ENCODE measurements at places on chromosomes 5 and 9.

DNA sequence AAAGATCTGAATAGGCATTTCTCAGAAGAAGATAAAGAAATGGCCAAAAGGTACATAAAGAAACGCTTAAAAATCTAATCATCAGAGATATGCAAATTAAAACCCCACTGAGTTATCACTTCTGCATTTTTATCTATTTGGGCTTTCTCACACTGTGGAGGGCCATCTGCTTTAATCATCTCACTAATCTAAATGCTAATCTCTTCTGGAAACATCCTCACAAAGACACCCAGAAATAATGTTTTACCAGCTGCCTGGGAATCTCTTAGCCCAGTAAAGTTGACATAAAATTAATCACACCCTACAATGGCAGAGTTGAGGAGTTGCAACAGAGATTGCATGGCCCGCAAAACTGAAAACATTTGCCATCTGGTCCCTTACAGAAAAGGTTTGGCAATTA lies 407.9 kb upstream of the CYLC2 start:
- no peak for DNase-seq

DNA sequence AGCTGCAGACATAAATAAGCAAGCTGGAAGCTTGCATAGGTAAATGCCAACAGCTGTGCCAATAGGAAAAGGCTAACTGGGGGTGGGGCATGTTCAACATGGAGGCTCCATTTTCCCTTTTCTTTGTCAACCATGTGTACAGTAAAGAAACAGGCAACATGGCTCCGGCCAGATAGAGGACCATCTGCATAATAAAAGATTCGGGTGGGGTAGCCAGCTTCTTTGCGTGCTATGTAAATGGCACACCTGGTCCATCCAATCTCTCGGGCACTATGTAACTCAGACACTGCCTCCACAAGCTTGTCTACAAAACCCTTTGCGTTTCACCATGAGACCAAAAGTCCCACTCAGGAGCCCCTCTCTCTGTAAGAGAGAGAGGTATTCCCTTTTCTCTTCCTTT lies 41.7 kb upstream of the DENND4C start:
- DNase-seq: no peak

DNA sequence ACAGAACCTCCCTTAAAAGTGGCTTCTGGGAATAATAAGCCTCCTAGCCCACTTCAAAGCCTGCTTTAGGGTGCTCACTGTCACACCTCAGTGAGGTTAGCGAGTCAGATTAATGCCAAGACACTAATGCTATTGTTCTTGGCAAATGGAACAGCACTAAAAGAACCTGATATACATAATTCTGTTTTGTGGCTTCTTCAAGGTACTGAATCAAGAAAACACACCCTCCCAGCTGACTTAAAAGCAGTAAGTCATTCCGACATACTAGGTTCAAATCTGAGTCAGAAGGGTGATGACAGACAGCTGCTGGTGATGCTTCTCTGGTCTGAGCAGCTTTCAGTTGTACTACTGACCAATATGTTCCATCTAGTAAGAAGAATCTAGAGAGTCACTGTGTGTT lies 121.6 kb downstream of the OXCT1 start:
- no peak for DNase-seq

DNA sequence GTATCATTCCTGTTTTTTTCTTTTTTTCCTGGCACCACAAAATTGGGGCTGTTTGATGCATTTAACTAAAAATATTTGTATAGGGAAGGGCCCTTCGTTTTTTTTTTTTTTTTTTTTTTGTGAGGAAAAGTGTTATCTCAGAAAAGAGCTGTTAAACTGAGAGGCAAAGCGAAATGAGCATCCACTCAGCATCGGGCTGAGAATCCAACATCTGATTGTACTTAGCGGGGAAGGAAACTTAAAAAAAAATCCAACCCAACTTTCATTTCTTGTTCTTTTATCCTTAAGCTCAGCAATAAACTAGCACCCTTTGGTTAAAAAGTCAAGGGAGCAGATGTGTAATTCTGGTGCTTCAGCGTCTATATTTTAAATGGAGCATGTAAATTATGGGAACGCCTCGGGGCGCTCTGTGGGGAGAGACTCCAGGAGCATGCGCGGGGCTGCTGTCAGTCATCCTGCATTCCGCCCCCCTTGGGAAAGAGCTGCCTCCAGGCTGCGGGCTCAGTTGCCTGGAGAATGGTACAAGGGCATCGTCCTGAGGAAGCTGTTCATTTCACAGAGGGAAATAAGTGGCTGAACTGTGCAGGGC lies 33.3 kb downstream of the DMRT2 start:
- no peak for DNase-seq

- DNase-seq: no peak
These were observed 21.3 kb downstream of the STXBP1 start for GRCh38 chr9:127633216-127633862.

DNA sequence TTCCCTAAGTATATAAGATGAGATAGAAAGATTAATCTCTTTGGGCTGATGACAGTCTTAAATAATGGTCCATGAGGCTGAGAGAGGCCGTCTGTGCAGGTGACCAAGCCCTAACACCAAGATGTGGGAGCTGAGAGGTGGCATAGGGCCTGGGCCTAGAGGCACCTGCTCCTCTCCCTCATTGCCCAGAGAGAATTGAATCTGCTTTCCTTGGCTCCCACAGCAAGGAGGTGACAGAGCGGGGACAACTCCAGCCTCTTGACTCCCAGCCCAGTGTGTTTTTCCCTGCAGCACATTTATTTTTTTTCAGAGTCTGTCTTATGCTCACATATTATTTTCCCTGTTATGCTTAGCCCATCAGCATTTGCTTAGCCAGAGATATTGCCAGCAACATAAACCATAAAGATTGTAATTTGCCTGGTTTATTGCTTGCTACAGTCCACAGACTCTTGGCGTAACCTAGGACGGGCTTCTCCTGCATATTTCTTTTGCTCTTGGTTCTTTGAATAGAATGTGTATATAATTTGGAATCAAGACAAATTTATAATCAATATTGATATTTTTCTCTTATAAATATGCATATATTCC lies 105.6 kb downstream of the NTRK2 start:
- DNase-seq: no peak

DNA sequence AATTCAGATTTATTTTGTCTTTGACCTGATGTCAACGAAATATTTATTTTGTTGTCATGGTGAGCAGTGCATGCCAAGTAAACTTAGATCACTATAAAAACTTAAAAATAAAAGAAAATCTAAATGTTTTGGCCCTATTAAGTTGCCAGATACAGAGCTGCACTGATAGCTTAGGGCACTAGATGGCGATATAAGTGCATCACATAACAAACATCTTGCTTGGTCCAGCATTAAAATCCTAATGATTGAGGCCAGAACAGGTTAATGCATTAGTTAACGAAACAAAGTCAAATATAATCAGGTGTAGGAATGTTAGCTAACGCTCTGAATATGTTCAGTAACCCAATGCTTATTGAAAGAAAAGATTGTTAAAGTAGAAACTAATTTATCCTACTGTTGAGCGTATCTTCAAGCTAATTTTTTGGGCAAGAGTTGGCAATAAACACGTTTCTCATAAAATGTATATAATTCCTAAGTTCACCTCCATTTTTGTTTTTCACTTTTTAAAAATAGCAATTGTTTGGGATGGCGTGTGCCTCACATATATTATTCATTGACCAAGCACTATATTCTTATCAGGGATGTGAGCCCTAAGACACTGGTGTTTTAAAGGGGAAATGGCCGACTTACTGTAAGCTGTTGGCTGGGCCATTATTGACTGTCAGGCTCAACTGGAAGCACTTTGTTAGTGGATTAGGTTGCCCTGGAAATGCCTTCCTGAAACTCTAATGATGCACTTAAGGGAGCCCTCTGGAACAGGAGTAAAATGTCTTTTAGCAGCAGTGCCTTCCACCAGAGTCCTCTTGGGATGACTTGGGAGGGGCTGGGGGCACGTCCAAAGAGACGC lies 33.3 kb downstream of the KCTD16 start:
- DNase-seq: no peak

- no peak for DNase-seq
These were observed 27.6 kb upstream of the NUDT12 start for GRCh38 chr5:103590221-103590620.

- no peak for DNase-seq
These were observed 12.1 kb downstream of the JAK2 start for GRCh38 chr9:4997196-4997595.

DNA sequence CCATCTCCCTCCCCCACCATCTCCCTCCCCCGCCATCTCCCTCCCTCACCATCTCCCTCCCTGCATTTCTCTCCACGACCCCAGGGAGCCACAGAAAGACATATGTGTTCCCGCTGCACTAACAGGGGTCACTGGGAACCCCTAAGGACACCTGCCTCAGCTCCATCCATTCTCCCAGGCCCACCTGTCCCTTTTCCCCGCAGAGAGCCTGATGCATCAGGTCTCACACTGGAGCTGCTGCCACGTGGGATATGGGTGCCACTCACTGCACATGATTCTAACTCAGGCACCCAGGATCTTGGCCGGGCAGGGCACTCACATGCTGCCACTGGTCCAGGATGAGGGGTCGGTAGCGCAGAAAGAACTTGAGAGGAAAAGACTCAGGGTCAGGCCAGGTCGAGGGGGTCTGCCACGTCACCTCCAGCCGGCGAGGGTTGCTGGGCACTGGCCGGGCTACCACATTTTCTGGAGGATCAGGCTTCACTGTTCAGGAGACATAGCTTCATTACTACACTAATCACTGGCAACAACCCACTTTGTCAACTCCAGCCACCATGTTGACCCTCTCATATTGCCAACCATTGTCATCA lies 33.2 kb upstream of the ENHO start:
- no peak for DNase-seq

DNA sequence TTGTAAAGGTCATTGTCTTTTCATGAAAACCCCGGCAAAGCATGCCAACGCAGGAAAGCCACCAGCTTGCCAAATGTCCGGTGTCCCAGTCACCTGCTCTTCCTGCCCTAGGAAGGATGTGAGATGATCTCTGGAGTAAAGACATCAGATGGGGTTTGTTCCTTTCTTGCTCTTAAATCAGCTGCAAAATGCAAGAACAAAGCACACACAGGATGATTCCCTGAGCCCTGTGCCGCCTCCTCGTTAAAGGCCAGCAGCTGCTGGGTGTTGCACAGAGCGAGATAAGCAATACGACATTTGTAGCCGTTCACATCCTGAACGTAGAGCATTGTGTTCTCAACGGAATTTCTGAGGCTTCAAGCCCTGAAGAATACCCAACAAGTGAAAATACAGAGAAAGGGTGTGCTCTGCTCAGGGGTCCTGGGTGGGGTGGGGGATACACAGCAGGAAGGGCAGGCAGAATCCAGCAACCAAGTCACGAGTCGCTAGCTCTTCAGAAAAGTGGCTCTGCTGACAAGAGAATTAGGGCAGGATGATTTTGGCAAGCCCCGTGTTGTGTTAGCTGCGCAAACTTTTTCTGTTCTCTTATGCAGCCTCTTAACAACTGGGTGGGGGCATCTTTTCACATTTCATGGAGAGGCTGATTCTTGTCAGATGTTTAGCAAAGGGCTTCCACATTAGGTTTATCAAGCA lies 229.2 kb upstream of the MAP3K1 start:
- DNase-seq: no peak

GRCh38 chr9:114790521-114790920 lies 15.3 kb downstream of the TNFSF15 start:
- DNase-seq: no peak

DNA sequence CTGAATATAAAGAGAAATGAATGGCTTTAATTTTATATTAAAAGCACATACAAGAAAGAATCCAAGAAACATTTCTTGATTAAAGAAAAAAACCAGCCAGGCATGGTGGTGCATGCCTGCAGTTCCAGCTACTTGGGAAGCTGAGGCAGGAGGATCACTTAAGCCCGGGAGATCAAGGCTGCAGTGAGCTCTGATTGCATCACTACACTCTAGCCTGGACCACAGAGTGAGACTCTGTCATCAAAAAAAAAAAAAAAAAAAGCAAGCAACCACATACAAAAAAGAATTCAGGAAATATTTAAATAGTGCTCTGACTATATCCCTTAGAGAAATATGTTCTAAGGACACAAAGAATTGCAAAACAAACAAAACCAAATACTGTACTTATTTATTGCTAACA lies 2.5 kb upstream of the PLAC8L1 start:
- no peak for DNase-seq

- DNase-seq: no peak
These were observed 422.1 kb downstream of the PDE4D start for GRCh38 chr5:59471463-59471862.

- peak; percentile 16 for DNase-seq
These were observed 9.3 kb downstream of the OBP2B start for GRCh38 chr9:133199648-133200321.

DNA sequence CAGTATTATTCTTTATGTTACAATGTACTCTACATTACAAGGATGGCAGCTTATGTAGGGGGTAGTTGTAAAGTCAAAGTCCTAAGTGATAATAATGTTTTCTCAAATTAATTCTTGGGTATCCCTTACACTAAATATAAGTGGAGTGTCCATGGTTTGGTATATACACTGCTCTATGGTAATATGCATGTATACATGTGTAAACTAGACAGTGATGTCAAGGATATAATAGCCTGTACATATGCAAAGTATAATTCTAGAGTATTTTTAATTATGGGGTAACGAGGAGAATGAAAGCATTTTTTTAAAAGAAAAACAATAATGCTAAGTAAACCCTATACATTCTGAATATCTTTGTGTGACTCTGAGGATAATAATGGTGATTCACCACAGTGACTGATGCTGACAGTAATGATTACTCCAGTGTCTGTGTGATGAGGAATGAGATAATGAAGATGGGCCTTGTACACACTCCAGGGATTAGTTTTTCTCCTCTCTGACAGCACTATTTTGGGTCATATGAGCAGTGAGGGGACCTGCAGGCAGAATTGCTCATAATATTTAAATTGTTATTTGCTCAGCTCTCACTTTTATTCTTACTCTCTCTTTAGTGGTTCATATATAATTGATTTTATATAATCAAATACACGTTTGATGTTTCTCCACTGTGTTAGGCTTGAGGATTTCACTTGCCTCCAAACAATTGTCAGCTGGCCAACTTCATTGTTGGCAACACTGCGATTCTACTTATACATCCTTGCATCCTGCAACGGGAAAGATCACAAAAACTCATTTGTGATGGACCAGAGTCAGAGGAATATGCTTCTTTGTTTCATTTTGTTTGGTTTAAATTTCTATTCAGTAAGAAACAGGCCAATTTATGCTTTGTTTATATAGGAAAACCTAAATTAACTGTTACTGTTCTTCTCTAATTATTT lies 88.2 kb downstream of the NREP start:
- DNase-seq: no peak

DNA sequence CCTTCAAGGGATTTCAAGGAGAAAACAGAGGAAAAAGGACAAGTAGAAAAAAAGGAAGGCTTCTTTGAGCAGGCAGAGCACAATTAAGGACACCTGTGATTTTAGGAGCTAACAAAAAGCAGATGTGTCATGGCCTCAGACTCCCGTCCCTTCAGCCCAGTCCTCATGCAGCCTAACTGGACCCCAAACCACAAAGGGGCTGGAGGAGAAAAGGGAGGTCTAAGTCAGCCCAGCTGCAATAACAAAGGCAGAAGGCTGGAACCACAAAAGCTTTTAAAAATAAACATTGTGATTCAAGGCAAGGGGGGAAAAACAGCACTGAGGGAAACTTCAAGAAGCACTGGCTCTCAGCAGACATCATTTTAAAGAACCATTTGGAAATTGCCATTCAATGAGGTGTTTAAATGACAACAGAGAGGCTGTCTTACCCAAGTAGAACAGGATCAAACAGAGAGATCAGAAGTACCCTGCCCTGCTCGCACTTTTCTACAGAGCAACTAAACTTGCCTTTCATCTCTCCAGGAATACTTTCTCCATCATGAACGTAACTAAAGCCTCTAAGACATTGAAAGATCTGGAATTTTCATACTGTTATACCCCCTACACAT lies 89.3 kb downstream of the SEMA5A start:
- DNase-seq: no peak
